ENCODE measurements at places on chromosomes 13 and 19.

- no peak for DNase-seq
Observed at GRCh38 chr19:11404588-11405222, 14.4 kb downstream of the RGL3 start.

DNA sequence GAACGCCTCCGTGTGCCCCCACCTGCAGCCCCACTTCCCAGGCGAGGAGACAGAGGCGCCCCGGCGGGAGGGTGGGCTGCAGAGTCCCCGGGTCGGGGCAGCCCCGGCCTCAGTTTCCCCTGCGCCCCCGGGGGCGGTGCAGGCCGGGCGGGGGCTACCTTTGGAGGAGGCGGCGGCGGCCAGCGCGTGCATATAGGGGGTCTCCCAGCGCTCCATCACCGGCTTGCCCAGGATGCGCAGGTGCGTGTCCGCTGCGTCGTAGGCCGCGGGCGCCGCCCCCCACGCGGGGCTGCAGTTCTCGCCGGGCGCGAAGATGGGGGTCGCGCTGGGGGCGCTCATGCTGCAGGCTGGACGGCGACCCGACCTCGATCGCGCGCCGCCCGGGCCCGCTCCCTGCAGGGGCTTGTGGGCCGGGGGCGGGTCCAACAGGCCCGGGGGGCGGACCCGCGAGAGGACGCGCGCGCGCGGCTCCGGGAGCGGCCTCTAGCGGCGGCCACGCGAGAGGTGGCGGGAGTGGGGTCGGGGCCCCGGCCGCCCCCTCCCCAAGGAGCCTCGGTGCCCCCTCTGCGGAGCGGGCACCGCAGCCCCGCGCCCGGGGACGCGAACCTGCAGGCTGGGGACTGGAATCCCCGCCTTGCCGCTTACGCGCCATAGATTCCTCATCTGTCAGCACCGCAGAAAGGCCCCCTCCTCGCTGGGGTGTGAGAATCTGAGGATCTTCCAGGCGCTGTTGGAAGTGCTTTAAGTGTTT, at the start of gene GAMT:
TSS of gene GAMT (minus strand) at position 405 of the 751 bp plus-strand sequence. CDS start at position 339, 66 bp downstream.
- DNase-seq: no peak

- DNase-seq: peak; percentile 50
Observed at GRCh38 chr19:18672606-18673337, 10.7 kb upstream of the CRTC1 start.

- no peak for DNase-seq
Observed at GRCh38 chr19:11479090-11479897, 1.6 kb downstream of the ELAVL3 start.

DNA sequence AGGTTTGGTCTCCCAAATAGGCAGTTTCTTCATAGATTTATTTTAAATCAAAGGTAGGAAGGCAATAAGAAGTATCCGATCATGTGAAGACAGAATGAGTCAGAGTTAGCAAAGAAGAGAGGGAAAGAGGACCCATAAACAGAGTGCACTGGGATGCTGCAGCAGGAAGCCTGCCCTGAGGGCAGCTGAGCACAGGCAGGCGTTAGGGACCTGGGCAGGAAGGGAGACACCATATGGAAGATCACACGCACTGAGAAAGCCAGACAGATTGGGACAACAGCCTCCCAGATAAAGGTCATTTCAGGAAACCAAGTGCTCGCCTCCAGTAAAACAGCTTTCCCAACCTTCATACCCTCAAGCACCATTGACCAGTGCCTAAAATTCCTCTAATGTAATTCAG, 598.0 kb downstream of the EFNB2 start:
- peak; percentile 28 for DNase-seq

DNA sequence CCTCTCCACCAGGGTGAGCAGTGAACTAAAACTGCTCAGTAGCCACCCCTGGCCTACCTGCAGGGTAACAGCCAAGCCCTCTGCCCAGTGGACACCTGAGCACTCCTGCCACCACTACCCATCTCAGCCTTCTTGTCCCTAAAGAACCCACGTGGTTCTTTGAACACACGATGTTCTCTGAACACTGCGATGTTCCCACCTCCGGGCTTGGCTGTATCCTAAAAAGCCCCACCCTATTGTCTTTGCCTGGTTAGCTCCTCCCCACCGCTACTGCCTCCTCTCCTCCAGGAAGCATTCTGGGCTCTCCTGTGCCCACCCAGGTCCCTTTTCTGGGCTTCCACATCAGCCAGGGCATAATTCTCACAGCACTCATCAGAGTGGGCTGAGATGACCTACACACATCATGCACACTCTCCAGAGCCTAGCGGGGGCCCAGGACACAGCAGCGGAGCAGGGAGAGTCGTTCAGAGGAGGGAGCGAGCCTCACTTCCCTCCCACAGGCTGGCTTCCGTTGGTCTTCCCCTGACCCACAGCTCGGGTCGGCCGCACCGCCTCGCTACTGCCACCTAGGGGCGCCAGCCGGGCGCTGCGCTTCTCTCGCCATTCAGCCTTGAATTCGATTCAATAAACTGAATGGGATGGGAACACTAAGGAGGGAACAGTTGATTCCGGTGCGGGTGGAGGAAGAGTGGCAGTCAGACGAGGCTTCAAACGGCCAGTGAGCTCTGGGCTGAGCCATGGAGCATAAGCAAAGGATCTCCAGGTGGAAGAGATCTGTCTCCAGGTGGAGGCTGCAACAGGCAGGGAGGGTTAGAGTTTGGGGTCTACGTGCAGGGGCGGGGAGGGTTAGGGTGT, 3.2 kb downstream of the ELAVL1 start:
- DNase-seq: peak; percentile 75

DNA sequence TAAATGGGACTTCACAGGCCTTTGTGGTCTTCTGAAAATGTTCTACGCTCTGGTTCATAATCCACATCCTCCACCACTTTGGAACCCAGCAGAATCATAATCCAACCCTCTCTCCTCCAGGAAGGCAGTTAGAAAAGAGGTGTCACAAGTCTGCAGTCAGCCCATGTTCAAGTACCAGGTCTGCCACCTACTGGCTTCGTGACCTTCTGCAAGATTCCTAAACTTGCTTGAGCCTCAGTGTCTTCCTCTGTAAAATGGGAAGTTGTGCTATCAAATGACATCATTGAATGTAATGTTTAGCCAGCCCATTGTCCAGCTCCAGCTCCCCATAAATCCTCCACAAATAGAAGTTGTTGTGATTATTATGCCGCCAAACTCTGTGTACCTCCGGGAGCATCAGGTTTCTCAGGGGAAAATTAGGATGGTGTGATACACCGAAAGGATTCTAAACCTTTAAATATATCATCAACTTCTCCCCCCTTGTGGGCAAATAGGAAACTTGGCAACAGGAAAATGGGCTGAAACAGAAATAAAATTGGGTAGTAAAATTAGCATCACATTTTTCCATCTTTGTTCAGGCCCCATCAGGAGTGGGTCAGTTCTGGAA, 109.7 kb downstream of the NUFIP1 start:
- DNase-seq: peak; percentile 64

GRCh38 chr13:30196025-30196424, 111.3 kb downstream of the KATNAL1 start:
- peak; percentile 41 for DNase-seq

DNA sequence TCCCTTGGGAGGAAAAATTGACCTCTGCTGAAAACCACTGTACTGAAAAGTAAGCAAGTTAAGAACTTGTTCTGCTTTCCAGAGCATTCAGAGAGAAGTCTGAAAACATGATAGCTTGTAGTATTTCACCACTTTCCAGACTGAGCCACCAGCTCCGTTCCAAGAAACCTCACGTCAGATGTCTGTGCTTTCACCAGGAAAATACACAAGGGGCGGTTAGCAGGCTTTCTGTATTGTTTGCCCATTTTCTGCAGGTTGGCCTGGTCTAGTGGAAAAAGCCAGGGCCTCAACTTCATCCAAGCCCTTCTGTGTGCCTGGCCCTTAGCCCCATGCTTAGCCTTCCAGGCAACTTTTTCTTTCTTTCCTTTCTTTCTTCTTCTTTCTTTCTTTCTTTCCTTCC, 36.4 kb downstream of the RXFP2 start:
- no peak for DNase-seq

DNA sequence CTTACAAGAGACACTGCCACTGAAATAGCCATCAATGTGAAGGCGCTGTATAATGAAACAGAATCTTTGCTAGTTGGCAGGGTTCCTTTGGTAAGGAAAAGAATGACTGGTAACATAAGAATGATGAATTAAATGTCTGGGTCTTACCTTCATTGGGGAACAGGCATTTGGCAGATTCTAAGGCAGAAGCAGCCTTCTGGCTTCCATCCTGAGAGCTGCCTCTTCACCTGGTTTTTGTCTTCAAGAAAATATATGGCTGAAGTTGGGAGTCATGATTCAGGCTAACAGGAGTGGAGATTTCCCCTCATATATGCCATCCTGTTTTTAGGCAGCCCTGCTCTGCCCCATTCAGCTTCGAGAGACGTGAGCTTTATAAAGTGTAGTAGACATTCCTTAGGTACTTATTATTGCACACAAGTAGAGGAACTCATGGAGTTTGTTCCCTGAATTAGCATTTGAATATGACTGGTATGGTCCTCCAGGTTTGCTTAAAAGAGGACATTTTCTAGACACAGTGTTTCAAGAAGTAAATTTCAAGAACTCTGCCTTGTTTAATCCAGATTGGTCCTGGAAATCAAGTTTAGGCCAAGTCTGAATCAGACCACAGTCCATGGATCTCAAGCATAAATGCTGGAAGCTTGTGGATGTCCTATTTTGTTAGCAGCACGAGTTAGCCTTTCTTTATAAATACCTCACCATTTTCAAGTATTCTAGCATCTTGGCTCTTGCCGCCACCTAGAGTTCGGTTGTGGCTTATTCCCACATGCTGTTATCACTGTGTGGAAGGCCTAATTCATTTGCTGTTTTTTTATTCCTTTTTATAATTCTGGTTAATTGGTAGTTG, 56.2 kb upstream of the AKAP11 start:
- peak; percentile 60 for DNase-seq

DNA sequence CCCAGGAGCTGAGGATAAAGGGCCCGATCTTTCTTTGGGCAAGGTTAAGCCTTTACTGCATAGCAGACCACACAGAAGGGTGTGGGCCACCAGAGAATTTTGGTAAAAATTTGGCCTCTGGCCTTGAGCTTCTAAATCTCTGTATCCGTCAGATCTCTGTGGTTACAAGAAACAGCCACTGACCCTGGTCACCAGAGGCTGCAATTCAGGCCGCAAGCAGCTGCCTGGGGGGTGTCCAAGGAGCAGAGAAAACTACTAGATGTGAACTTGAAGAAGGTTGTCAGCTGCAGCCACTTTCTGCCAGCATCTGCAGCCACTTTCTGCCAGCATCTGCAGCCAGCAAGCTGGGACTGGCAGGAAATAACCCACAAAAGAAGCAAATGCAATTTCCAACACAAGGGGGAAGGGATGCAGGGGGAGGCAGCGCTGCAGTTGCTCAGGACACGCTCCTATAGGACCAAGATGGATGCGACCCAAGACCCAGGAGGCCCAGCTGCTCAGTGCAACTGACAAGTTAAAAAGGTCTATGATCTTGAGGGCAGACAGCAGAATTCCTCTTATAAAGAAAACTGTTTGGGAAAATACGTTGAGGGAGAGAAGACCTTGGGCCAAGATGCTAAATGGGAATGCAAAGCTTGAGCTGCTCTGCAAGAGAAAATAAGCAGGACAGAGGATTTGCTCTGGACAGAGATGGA, 8.4 kb upstream of the CEACAM19 start:
- DNase-seq: peak; percentile 31

- peak; percentile 75 for DNase-seq
Observed at GRCh38 chr13:76293346-76293745, 592.9 kb downstream of the KCTD12 start.

All from IMR-90 (cell line).